ENCODE measurements at places on chromosomes 6 and 20. TPM values are rescaled to one million over a fixed set of nuclear protein-coding genes. Genes with fewer than 3 reads are reported as not detected.

TRIM38 gene
- 2.7 TPM for total RNA-seq

UBE2V1 gene
- 92.6 TPM for total RNA-seq

SYNCRIP gene
- 62.2 TPM for total RNA-seq

CCN5 gene
- 19.5 TPM for total RNA-seq

PI16 gene
- 4.1 TPM for total RNA-seq

IPCEF1 gene
- total RNA-seq, result 1.7 TPM

ADTRP gene
- not detected for total RNA-seq

HCK gene
- total RNA-seq, result 4.4 TPM

HLA-C gene
- total RNA-seq, result 167 TPM

KCNG1 gene
- total RNA-seq, result 0.37 TPM

BCL2L1 gene
- 54.8 TPM for total RNA-seq

SLC17A1 gene
- total RNA-seq, result not detected

C2 gene
- 5.8 TPM for total RNA-seq

Measured in left ventricle myocardium superior (tissue), 1 donor.